ENCODE measurements at places on chromosomes 13 and 19. TPM values are rescaled to one million over a fixed set of nuclear protein-coding genes. Genes with fewer than 3 reads are reported as not detected.

The ALOX5AP gene
- 21.0 TPM for total RNA-seq

The CATSPERD gene
- not detected for total RNA-seq

The SLC5A5 gene
- not detected for total RNA-seq

The SH3GL1 gene
- total RNA-seq: 69.3 TPM

The N4BP2L2 gene
- total RNA-seq: 187 TPM

The HAUS5 gene
- 37.9 TPM for total RNA-seq

The RASAL3 gene
- total RNA-seq: 1.1 TPM

The LRRC63 gene
- total RNA-seq: not detected

The CRB3 gene
- not detected for total RNA-seq

The SHANK1 gene
- 6.5 TPM for total RNA-seq

The WDR18 gene
- 34.9 TPM for total RNA-seq

The BRSK1 gene
- not detected for total RNA-seq

The KIRREL2 gene
- not detected for total RNA-seq
